ENCODE measurements at places on chromosomes 16 and 17. TPM values are rescaled to one million over a fixed set of nuclear protein-coding genes. Genes with fewer than 3 reads are reported as not detected.

DNA sequence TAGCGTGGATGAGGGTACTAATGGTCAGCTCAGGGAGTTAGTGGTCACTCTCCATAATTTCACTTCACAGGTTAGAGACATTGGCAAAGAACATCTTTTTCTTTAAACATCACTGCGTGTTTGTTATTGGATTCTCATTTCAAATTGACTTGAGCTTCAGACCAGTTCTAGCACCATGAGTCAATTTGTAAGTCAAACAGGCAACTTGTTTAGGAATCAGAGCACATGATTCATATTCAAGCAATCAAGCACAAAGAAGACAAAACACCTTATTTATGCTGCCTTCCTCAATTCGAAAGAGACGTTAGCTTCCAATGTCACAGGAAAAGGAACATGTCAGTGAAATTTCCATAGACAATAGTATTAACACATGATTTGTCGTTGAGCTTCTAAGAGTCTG is 62.3 kb downstream of the HS3ST3A1 start:
- peaks cover 2% of the 10 kb centered on the region for H3K27me3 ChIP-seq
- no peak overlapping the region for H3K4me3 ChIP-seq
- H3K36me3 ChIP-seq = no peaks in the 10 kb centered on the region
- no peaks in the 10 kb centered on the region for H3K4me1 ChIP-seq
- no peak for DNase-seq
- H3K27ac ChIP-seq = no peak overlapping the region

PYDC1 gene
- not detected for total RNA-seq

TLCD3B gene
- total RNA-seq = 0.25 TPM

- no peaks in the 10 kb centered on the region for H3K36me3 ChIP-seq
- no peaks in the 10 kb centered on the region for H3K27me3 ChIP-seq
- DNase-seq = no peak
- no peaks in the 10 kb centered on the region for H3K4me1 ChIP-seq
- no peak overlapping the region for H3K4me3 ChIP-seq
Measured at GRCh38 chr16:20814784-20815183, 8.5 kb downstream of the REXO5 start.

GRCh38 chr17:29124135-29124924 is 55.9 kb downstream of the MYO18A start:
- H3K27me3 ChIP-seq = no peaks in the 10 kb centered on the region
- no peak overlapping the region for H3K27ac ChIP-seq
- DNase-seq = peak; percentile 30
- no peak overlapping the region for H3K4me3 ChIP-seq

DNA sequence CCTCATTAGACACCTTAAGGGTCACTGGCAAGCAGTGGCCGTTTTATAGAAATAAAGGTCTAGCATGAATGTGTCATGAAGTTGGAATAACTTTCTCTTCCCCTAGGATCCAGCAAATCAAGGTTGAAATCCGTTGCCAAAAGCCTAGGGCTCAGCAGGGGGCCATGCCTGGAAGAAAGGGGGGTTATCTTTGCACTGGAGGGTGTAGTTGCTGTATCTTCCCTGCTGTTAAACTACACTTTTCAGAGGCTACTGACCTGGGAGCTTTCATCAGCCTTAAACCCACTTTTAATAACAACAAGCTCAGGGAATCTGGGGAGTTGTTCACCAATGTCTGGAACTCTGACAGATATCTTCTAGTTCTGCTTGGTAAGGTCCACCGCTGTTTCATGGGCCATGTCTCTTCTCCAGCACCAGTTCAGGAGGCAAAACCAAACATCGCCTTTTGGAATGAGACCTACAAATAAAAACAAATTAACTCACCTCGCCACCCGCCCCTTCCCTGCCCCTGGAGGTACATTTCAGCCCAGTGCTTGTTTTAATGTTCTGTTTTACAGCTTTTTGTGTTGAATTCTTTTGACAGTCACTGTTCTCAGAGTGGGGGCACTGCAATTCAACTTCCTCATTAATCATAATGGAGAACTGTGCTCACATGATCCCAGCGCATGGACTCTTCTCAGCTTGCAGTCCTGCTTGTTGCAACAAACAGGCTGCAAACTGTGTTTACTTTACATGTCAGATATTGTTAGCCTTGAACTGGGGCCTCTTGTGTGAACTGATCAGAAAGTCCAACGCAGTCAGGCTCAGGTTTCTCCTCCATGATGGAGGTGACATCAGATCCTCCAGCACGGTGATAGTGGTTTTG is 508.7 kb downstream of the KCNJ2 start:
- no peaks in the 10 kb centered on the region for H3K36me3 ChIP-seq
- no peaks in the 10 kb centered on the region for H3K27me3 ChIP-seq
- no peak overlapping the region for H3K27ac ChIP-seq
- no peak for DNase-seq
- no peaks in the 10 kb centered on the region for H3K4me1 ChIP-seq

DNA sequence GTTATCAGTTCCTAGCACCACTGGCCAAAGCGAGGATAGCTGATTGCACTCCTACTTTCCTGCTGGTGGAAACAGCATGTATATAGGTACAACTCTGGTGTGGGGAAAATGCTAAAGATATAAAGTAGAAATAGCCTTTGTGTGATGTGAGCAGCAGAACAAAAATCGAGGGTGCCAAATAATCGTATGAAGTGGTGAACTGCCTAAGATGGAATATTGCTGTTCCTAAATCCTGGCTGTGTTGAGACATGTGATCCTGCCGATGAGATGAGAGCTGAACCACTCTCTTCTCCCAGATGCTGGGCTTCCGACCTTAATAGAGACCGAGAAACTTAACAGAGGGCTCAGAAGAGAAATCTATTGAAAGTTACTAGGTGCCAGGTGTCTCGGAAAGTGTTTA is 117.8 kb downstream of the WWOX start:
- DNase-seq = no peak
- no peak overlapping the region for H3K4me3 ChIP-seq
- H3K27ac ChIP-seq = no peak overlapping the region
- H3K27me3 ChIP-seq = no peaks in the 10 kb centered on the region
- H3K36me3 ChIP-seq = no peaks in the 10 kb centered on the region
- no peaks in the 10 kb centered on the region for H3K4me1 ChIP-seq

- no peaks in the 10 kb centered on the region for H3K4me1 ChIP-seq
- no peaks in the 10 kb centered on the region for H3K27me3 ChIP-seq
- no peak overlapping the region for H3K4me3 ChIP-seq
- no peak for DNase-seq
Measured at GRCh38 chr16:27498916-27499658, 50.6 kb downstream of the GTF3C1 start.

- H3K4me1 ChIP-seq = no peaks in the 10 kb centered on the region
- no peak overlapping the region for H3K27ac ChIP-seq
- H3K4me3 ChIP-seq = no peak overlapping the region
- no peaks in the 10 kb centered on the region for H3K36me3 ChIP-seq
- no peaks in the 10 kb centered on the region for H3K27me3 ChIP-seq
Measured at GRCh38 chr16:29198731-29199521, 207.6 kb downstream of the NPIPB11 start.

- no peak for DNase-seq
- H3K27me3 ChIP-seq = no peaks in the 10 kb centered on the region
- no peaks in the 10 kb centered on the region for H3K4me1 ChIP-seq
- no peak overlapping the region for H3K27ac ChIP-seq
- no peak overlapping the region for H3K4me3 ChIP-seq
Measured at GRCh38 chr17:61335845-61336655, 63.6 kb upstream of the TBX2 start.

DNA sequence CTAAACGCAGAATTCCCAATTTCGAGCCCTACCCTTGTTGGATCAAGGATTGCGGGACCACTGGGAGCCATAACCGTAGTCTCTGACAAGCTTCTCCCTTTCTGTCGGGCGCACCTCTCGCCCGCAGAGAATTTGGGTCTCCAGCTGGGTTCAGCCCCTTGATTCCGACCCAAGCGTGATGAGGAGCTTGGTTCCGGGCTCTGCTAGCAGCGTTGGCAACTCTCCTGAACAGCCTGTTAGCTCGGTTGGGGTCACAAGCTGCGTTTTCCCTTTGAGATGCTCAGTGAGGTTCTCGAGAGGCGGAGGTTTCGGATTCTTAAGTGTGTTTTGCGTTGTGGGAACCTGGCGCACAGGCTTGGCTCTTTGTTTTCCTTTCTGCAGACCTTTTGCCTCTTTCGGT is 655 bp downstream of the ATXN1L start:
- DNase-seq = no peak
- H3K4me3 ChIP-seq = peak overlapping the region; percentile 91
- H3K27ac ChIP-seq = peak overlapping the region; percentile 80
- H3K27me3 ChIP-seq = no peaks in the 10 kb centered on the region
- peaks cover 8% of the 10 kb centered on the region for H3K36me3 ChIP-seq

- peaks cover 19% of the 10 kb centered on the region for H3K27me3 ChIP-seq
- no peak for DNase-seq
- peaks cover 53% of the 10 kb centered on the region for H3K4me1 ChIP-seq
- peaks cover 3% of the 10 kb centered on the region for H3K36me3 ChIP-seq
Measured at GRCh38 chr16:590188-590814, 435 bp downstream of the RAB40C start.

- no peaks in the 10 kb centered on the region for H3K36me3 ChIP-seq
- peak overlapping the region; percentile 82 for H3K4me3 ChIP-seq
- DNase-seq = no peak
- H3K4me1 ChIP-seq = peaks cover 22% of the 10 kb centered on the region
Measured at GRCh38 chr16:58500430-58501241, 693 bp downstream of the NDRG4 start.

DNA sequence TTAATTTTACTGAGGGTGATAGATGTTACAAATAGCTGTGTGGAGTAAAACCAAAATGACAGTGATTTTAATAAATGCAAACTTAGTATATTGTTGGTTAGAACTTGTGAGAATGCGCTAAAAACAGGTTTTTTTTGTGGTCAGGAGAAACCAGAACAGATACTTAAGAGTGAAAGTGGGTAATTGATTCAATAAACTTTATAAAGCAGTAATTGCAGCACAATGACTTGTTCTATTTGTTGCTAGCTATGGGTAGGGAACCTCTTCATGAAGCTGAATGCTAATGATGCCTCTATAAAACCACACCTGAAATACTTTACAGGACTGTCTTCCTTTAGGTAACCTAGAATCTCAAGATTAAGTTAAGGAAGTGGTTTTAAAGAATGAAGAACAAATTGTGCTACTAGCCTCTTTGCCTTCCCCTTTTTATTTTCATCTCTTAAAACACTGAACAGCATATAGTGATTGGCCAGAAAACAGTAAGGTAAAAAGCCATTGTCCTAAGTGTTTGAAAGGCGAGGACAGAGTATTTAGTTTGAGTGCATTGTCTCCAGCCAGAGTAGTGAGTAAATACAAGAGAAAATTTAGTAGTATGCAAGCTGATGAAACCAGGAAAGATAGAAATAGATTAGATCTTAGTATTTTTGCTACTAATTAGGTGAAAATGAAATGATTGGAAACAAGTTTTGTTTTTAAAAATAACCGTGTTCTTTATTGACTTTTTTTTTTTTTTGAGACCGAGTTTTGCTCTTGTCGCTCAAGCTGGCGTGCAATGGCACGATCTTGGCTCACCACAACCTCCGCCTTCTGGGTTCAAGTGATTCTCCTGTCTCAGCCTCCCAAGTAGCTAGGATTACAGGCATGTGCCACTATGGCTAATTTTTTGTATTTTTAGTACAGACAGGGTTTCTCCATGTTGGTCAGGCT is 6.0 kb downstream of the GGNBP2 start:
- DNase-seq = no peak
- no peaks in the 10 kb centered on the region for H3K27me3 ChIP-seq
- peaks cover 53% of the 10 kb centered on the region for H3K4me1 ChIP-seq
- H3K4me3 ChIP-seq = no peak overlapping the region
- peaks cover 12% of the 10 kb centered on the region for H3K36me3 ChIP-seq

- no peaks in the 10 kb centered on the region for H3K27me3 ChIP-seq
- H3K4me3 ChIP-seq = no peak overlapping the region
- H3K27ac ChIP-seq = no peak overlapping the region
Measured at GRCh38 chr17:49338883-49339282, 23.2 kb downstream of the ZNF652 start.

ENPP7 gene
- not detected for total RNA-seq

DNA sequence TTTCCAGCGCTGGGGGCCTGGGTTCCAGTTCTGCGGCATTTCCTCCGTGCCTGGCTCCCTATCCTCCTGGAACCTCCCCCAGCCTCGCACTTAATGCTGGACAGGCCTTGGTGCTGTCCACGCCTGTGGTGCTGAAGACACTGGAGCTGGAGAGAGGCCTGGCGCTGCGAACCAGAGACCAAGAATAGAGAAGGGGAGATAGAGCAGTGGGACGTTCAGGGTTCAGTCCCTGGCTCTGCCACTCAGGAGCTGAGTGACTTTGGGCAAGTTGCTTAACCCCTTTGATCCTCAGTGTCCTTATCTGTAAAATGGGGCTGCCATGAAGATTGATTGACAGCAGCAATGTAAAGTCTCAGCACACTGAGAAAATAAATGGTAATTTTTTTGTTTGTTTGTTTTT is 11.9 kb downstream of the SBK1 start:
- peak; percentile 20 for DNase-seq
- peaks cover 14% of the 10 kb centered on the region for H3K36me3 ChIP-seq
- no peaks in the 10 kb centered on the region for H3K27me3 ChIP-seq

CDH15 gene
- not detected for total RNA-seq

DNA sequence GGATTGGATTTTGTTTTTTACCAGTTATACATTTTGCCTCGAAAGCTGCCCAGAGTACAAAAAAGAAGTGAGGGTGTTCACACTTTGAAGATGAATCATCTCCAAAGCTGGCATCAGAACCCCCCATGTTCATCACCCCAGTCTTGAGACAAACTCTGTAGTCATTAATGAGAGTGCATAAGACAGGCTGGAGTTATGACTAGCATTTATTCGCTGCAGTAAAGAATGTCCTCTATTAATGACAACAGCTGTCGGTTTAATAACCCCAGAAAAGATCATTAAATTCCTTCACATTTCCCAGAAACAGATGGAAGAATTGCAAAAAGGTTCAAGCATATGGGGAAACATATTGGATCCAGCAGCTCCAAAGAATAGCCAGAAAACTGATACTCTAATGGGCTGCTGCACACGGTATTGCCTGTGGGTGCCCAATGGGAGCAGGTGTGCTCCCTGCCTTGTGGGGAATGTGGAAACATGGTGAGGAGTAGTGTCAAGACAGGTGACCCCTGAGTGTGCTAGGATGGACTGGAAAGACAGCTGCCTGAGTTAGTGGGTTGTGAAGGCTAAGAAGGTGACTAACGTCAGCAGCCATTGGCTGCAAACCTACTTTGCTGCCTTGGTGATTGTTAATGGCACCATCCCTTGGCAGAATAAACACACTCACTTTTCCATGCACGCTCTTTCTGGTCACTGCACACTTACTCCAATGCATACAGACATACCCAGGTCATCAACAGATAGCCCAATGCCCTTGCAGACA is 81.9 kb downstream of the AIPL1 start:
- no peak for DNase-seq
- no peak overlapping the region for H3K4me3 ChIP-seq
- no peaks in the 10 kb centered on the region for H3K36me3 ChIP-seq
- no peak overlapping the region for H3K27ac ChIP-seq
